ENCODE measurements at places on chromosomes 7 and 10.
A peak's percentile ranks its signal among the peaks of the same experiment; 100 is the strongest.

- H3K27me3 ChIP-seq = no peaks in the 10 kb centered on the region
- H3K4me3 ChIP-seq = no peak overlapping the region
- no peak for DNase-seq
- no peak overlapping the region for H3K27ac ChIP-seq
These were observed 110.8 kb upstream of the PPP2R2D start for GRCh38 chr10:131790021-131790420.

GRCh38 chr7:26959290-26959689 is 94.9 kb upstream of the SKAP2 start:
- H3K4me3 ChIP-seq = no peak overlapping the region
- no peaks in the 10 kb centered on the region for H3K36me3 ChIP-seq
- H3K4me1 ChIP-seq = no peaks in the 10 kb centered on the region

DNA sequence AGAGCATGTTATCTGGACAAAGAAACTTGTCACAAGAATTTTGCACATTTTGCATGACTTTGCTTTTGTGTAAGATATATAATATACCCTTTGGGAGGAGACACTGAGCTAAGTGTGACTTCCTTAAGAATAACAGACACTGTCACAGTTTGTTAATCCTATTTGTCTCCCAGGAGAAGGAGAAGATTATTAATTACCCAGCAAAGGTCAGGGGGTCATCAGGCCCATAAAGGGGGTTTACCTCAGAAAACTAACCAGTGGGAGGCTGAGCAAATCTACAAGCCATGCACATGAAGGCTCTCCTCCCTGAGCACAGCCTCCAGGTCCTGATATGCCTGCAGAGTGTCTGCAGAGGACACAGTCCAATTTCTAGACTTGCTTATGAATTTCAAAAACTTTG is 10.1 kb upstream of the MET start:
- H3K27me3 ChIP-seq = peaks cover 28% of the 10 kb centered on the region
- no peak overlapping the region for H3K4me3 ChIP-seq
- no peaks in the 10 kb centered on the region for H3K4me1 ChIP-seq
- H3K27ac ChIP-seq = no peak overlapping the region
- DNase-seq = no peak

DNA sequence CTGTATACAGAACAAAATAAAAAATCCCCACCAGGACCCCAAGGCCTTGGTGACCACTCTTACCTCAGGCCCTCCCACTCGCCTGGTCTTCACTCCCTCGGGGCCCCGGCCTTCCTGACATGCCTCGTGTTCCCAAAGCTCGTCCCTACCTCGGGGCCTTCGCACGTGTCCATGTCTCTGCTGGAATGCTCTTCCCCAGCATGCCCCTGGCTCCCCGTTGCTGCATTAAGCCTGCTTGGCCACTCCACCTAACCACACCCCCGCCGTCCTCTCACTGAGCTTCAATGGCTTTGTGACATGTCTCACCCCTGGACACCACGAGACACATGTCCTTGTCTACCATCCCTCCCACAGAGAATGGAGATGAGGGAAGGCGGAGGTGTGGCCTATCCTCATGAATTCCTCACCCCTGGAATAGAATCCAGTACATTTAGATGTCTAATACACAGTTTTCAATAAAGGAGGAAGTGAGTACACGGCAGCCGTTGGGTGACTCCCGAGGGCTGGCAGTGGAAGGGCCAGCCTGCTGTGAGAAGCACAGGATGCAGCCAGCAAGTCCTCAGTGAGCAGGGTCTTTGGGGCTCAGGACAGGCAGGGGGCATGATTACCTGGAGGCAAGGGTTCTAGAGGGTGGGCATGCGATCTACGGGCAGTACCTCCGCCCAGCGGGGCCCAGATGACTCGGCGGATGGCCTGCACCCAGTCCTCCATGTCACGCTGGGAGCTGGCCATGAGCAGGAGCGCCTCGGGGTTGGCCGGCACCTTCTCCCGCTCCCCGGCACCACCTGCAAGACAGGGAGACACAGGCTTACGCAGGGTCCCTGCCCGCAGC is 125.7 kb downstream of the ARHGAP22 start:
- H3K4me1 ChIP-seq = no peaks in the 10 kb centered on the region
- H3K36me3 ChIP-seq = no peaks in the 10 kb centered on the region
- H3K27me3 ChIP-seq = peaks cover 40% of the 10 kb centered on the region
- H3K27ac ChIP-seq = no peak overlapping the region

- peaks cover 29% of the 10 kb centered on the region for H3K4me1 ChIP-seq
- peaks cover 22% of the 10 kb centered on the region for H3K36me3 ChIP-seq
- no peak overlapping the region for H3K27ac ChIP-seq
- DNase-seq = no peak
- no peak overlapping the region for H3K4me3 ChIP-seq
These were observed 11.8 kb downstream of the BZW2 start for GRCh38 chr7:16657656-16658279.

- H3K36me3 ChIP-seq = no peaks in the 10 kb centered on the region
- H3K27ac ChIP-seq = no peak overlapping the region
- H3K27me3 ChIP-seq = peaks cover 45% of the 10 kb centered on the region
- H3K4me3 ChIP-seq = peak overlapping the region; percentile 1
- no peak for DNase-seq
- H3K4me1 ChIP-seq = peaks cover 45% of the 10 kb centered on the region
These were observed 4.5 kb downstream of the SKIDA1 start for GRCh38 chr10:21520949-21521348.

DNA sequence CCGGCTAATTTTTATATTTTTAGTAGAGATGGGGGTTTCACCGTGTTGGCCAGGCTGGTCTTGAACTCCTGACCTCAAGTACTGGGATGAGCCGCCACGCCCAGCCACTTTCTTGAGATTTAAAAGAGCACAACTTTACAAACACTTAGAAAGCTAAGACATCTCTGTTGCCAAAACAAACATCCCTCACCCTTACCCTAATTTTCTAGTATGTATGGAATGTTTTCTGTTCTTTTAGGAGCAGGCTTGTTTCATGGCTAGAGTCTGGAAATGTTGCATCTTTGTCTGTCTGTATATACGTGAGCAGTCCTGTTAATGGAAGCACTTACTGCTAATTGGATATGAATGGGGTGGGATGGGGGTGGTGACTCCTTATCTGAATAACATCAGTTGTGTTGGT is 2.9 kb downstream of the OLAH start:
- no peak overlapping the region for H3K27ac ChIP-seq
- no peaks in the 10 kb centered on the region for H3K27me3 ChIP-seq
- no peak overlapping the region for H3K4me3 ChIP-seq
- no peaks in the 10 kb centered on the region for H3K36me3 ChIP-seq

DNA sequence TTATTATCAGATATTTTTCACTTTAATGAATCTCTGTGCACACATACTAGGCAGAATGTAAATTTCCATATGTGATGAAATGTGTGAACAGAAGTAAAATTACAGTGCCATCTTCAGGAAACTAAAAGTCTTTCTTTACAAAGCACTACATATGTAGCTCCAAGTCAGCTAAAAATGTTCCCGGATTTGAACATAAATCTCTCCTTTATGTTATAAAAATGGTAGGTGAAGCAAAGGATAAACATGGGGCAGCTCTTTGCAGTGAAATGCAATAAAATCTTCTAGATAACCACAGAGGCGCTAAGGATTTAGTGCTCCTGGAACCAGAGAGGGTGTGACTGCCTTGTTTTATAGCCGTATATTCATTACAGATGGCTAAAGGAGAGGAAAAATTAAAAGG is 104.9 kb upstream of the C7orf33 start:
- peaks cover 6% of the 10 kb centered on the region for H3K27me3 ChIP-seq
- H3K4me1 ChIP-seq = no peaks in the 10 kb centered on the region
- DNase-seq = no peak
- H3K27ac ChIP-seq = no peak overlapping the region
- H3K4me3 ChIP-seq = no peak overlapping the region

- no peaks in the 10 kb centered on the region for H3K4me1 ChIP-seq
- DNase-seq = no peak
- H3K27me3 ChIP-seq = peaks cover 14% of the 10 kb centered on the region
- no peaks in the 10 kb centered on the region for H3K36me3 ChIP-seq
- H3K4me3 ChIP-seq = no peak overlapping the region
These were observed 69.5 kb downstream of the ZNF503 start for GRCh38 chr10:75332081-75332480.

DNA sequence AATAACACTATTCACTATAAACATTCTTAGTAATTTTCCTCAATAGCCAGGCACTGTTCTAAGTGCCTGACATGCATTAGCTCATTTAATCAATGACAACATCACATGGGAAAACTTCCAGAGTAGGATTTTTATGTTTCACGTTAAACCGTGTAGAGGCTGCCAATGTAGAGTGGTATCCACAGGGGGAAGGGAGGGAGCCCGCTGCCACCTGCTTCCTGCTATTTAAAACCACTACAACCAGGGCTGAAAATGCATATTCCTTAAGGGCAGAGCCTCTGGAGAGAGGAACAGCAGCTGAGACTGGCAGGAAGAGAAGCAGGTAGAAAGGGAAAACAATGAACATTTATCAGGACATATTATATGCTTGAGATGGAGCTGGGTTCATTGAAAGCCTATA is 684.3 kb upstream of the AUTS2 start:
- no peaks in the 10 kb centered on the region for H3K36me3 ChIP-seq
- no peaks in the 10 kb centered on the region for H3K27me3 ChIP-seq
- no peak overlapping the region for H3K27ac ChIP-seq
- no peak for DNase-seq

- no peak overlapping the region for H3K4me3 ChIP-seq
- H3K27me3 ChIP-seq = peaks cover 2% of the 10 kb centered on the region
- H3K27ac ChIP-seq = no peak overlapping the region
- H3K4me1 ChIP-seq = peaks cover 2% of the 10 kb centered on the region
These were observed 37.7 kb upstream of the ITGB1 start for GRCh38 chr10:32995751-32996150.

DNA sequence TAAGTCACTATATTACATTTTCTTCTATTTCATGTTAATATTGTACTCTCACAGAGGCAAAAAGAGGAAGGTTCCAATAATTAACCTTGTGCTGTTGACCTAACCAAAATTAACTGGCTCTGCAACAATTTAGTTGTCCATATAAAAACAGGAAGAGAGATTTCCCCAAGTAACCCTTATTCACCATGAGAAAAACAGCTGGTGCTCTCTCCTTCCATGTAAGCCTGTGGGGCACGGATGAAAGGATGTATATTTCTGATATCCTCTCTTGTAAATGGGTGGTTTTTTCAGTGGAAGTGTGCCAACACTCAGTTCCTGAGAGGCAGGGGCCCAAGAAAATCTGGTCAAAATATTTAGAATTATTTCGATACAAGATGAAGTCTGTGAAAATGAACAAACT is 358.1 kb downstream of the CRPPA start:
- no peaks in the 10 kb centered on the region for H3K27me3 ChIP-seq
- no peaks in the 10 kb centered on the region for H3K36me3 ChIP-seq
- DNase-seq = no peak
- no peak overlapping the region for H3K27ac ChIP-seq

- H3K4me1 ChIP-seq = no peaks in the 10 kb centered on the region
- H3K27ac ChIP-seq = no peak overlapping the region
- no peak overlapping the region for H3K4me3 ChIP-seq
These were observed 41.3 kb upstream of the TRIL start for GRCh38 chr7:28999427-28999826.

GRCh38 chr7:936386-937054 is 18.0 kb downstream of the ADAP1 start:
- peaks cover 24% of the 10 kb centered on the region for H3K4me1 ChIP-seq
- no peak overlapping the region for H3K4me3 ChIP-seq
- H3K27ac ChIP-seq = peak overlapping the region; percentile 76
- no peaks in the 10 kb centered on the region for H3K27me3 ChIP-seq
- H3K36me3 ChIP-seq = peaks cover 37% of the 10 kb centered on the region

DNA sequence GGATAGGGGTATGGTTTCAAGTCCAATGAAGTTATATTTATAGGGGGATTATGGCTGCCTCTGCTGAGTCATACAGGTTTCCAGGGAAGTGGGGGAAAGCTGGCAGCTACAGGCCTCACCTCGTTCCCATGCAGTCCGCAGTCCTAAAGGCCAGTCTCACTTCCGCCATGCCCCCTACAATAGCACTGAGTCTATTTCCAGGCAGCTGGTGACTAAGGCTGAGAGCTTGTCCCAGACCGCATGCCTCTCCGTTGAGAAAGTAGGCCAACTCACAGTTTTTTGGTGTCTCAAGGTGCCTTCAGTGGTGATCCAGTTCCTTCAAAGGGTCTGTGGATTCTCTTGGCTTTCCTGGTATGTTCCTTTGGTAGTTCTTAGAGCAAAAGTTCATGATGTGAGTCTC is 203.9 kb upstream of the GLI3 start:
- no peak for DNase-seq
- no peaks in the 10 kb centered on the region for H3K4me1 ChIP-seq
- no peak overlapping the region for H3K4me3 ChIP-seq
- no peaks in the 10 kb centered on the region for H3K36me3 ChIP-seq
- H3K27me3 ChIP-seq = no peaks in the 10 kb centered on the region
- no peak overlapping the region for H3K27ac ChIP-seq

DNA sequence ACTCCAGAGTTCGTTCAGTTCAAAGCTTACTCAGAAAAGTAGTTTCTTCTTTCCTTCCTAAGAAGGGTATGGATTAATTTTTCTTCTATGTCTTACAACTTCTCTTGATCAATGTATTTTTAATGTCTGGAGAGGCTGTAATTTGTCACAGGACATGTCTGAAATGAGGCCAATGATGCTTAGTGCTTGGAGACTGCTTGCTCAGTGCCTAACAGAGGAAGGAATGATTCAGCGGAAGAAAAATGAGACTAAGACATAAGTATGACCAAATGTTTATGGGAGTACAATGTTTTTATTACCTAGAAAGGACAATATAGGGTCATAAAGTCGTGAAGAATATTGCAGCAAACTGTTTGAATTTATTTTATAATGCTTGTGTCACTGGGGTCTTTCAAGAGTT is 43.3 kb downstream of the GPR37 start:
- H3K36me3 ChIP-seq = no peaks in the 10 kb centered on the region
- no peaks in the 10 kb centered on the region for H3K27me3 ChIP-seq
- no peaks in the 10 kb centered on the region for H3K4me1 ChIP-seq

DNA sequence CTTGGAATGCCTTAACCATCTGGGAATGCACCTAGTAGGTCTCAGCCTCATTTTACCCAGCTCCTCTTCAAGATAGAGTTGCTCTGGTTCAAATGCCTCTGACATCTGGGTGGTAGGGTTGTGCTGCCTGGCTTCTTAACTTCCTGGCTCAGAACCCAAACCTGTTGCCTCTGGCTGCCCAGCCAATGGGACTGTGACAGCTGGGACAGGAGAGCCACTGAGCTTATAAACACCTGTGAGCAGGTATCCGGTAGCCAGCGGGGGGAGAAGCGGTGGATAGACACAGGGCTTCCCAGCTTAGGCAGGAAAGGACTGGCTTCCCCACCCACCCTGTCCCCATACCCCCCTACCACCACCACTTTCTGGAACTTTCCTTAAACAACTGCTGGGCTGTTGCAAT is 115.8 kb upstream of the CARD11 start:
- DNase-seq = no peak
- H3K36me3 ChIP-seq = no peaks in the 10 kb centered on the region
- peaks cover 8% of the 10 kb centered on the region for H3K27me3 ChIP-seq

DNA sequence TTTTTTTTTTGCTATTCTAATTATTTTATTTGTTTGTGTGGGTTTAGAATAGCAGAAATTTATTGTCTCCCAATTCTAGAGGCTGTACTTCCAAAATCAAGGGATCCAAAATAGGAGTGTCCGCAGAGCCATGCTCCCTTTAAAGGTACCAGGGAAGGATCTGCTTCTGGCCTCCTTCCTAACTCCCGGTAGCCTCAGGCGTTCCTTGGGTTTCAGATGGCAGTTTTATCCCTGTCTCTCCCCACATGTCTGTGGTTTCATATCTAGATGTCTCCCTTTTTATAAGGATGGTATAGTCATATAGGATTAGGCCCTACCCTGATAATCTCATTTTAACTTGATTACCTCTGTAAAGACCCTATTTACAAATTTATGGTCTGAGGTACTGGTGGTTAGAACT is 48.4 kb downstream of the BMPR1A start:
- H3K4me3 ChIP-seq = no peak overlapping the region
- no peaks in the 10 kb centered on the region for H3K36me3 ChIP-seq
- H3K27me3 ChIP-seq = no peaks in the 10 kb centered on the region
- no peak overlapping the region for H3K27ac ChIP-seq

All from activated T-helper 2 cell treated with anti-CD3 and anti-CD28 coated beads, Interferon-gamma antibody, Interleukin-2, Interleukin-4, amounts not matched to agents 10 μg/mL and 5 μg/mL and 100 μg/mL, durations not matched to agents 14 hours and 24 hours and 36 hours (primary cell).